ENCODE measurements at places on chromosomes 1 and 21.

- peak overlapping the region; percentile 80 for H3K4me3 ChIP-seq
- peak overlapping the region; percentile 98 for H3K27ac ChIP-seq
Observed at GRCh38 chr1:52142220-52143183, 613 bp downstream of the ZFYVE9 start.

GRCh38 chr1:111777301-111777700 is 21.6 kb downstream of the DDX20 start:
- H3K36me3 ChIP-seq, result no peaks in the 10 kb centered on the region
- DNase-seq, result no peak
- no peaks in the 10 kb centered on the region for H3K4me1 ChIP-seq
- H3K27ac ChIP-seq, result no peak overlapping the region
- no peak overlapping the region for H3K4me3 ChIP-seq

DNA sequence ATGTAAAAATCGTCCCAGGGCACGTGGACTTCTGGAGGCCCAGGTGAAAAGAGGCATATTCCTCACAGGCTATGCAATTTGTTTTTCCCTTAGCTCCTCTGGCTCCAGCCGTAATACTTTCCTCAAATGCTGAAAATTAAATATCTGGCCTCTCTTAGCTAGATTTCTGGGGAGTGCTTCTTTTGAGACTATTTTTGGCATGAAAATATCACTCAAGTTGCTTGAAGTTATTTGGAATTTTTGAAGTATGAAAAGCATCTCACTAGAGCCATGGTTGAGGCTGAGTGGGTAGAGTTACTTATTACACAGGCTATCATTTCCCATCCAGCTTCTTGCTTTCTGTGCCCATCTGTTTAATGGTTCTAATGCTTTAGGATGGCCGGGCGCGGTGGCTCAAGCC is 59.7 kb downstream of the MYOM3 start:
- H3K4me3 ChIP-seq, result no peak overlapping the region
- H3K27me3 ChIP-seq, result no peaks in the 10 kb centered on the region
- no peaks in the 10 kb centered on the region for H3K4me1 ChIP-seq
- no peaks in the 10 kb centered on the region for H3K36me3 ChIP-seq

DNA sequence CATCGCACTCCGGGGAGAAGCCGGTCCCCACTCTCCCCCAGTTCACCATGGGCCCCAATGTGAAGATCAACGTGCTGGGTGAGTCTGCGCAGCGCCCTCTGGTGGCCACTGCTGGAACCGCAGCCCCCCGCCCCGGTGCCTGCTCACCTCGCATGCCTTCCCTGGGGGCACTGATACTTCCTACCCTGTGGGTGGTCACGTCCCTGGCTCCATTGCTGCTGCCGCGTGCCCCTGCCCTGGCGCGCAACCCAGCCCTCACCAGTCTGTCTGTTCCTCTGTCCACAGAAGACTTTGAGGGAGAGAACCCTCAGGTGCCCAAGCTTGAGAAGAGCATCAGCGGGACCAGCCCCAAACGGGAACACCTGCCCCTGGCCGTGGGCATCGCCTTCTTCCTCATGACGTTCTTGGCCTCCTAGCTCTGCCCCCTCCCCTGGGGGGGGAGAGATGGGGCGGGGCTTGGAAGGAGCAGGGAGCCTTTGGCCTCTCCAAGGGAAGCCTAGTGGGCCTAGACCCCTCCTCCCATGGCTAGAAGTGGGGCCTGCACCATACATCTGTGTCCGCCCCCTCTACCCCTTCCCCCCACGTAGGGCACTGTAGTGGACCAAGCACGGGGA is 7.6 kb downstream of the EFNA3 start:
- no peaks in the 10 kb centered on the region for H3K4me1 ChIP-seq
- H3K36me3 ChIP-seq, result no peaks in the 10 kb centered on the region
- H3K27me3 ChIP-seq, result no peaks in the 10 kb centered on the region
- H3K27ac ChIP-seq, result no peak overlapping the region
